ENCODE measurements at places on chromosomes 7 and 10. TPM values are rescaled to one million over a fixed set of nuclear protein-coding genes. Genes with fewer than 3 reads are reported as not detected.

The ZNF804B gene
- total RNA-seq = not detected

DNA sequence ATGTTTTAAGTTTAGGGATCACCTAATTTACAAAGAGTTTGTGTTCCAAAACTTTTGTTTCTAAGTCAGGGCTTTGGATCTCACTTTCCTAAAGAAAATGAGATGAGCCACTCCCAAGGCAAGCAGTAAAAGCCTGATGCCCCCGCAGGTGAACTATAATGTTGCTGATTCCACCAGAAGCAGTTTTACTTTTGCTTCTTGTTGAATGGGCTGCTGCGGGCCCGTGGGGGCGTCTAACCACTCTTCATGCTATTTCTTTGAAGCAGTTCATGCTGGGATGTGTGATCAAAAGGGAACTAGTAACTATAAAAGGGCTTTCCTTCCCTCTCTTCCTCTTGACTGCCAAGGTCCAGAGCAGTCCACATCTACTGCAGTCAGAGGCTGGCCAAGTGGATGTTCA lies 118.7 kb upstream of the NEBL start:
- no peak for DNase-seq

The MOGAT3 gene
- not detected for total RNA-seq

GRCh38 chr7:132023466-132023865 lies 467.0 kb upstream of the PODXL start:
- no peak for DNase-seq

The RAPGEF5 gene
- total RNA-seq = 0.28 TPM

DNA sequence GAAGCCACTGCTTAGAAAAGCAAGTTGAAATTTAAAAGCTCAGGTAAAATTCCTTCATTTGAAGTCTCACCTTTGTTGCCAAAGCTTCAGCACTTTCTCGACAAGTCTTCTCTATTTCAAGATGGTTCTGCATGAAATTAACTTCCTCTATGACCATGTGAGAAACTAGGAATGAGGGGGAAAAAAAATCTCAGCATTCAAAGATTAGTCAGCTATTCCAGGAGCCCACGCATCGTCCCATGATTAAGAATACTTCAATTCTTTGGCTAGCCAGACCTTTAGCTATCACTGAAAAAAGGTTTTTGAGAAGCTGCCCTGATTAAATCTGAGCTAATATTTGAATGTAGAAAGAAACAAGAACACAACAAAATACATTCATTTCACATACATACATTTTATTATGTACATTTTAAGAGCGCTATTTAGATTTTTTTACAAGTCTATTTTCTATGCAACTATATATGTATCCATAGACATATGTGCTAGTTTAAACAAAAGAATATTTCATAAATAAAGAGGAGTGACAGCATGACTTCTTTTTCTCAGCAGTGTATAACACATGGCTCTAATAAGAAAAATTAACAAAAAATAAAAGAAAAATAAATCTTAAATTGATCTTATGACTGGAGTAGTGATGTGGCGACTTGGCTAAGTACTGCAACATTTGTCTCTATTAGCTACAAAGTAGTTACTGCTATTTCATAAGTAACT lies 44.8 kb downstream of the SHTN1 start:
- DNase-seq = peak; percentile 49

DNA sequence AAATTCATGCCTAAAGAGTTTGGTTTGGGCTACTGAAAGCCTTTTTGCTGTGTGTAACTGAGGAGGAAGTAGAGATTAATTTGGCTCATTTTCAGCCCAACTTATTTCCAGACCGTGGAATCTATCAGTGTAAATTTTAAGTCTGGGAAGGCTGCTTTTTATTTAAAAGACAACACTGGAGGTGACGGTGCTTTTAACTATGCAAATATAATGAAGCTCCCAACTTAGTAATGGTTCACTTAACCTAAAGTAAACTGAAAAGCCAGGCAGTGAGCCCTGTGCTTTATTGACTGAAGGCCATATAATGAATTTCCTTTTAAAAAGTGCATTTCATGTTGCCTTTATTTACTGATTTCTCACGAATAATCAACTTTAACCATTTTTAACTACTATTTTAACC lies 127.2 kb downstream of the NPY start:
- DNase-seq = no peak

GRCh38 chr10:123154711-123155505 lies 706 bp downstream of the BUB3 start:
- peak; percentile 40 for DNase-seq

DNA sequence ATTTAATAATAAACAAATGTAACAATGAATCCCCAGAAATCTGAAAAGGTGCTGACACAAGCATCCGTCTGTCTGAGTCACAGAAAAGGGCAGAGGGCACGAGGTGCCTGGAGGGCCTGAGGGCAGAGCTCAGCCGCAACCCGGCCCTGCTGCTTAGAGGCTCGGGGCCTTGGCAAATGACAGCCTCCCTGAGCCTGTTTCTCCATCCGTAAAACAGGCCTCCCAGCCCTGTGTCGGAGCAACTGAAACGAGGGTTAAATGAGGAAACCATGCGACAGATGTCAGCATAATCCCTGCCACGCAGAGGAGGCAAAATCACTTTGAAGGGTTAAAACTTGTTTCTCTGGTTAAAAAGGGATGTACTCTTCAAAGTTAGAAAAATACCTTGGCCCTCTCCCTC lies 24.9 kb downstream of the NUDT1 start:
- DNase-seq = peak; percentile 62

The MARCHF5 gene
- 20.8 TPM for total RNA-seq

GRCh38 chr10:88467835-88468485 lies 115.2 kb downstream of the RNLS start:
- DNase-seq = peak; percentile 12

GRCh38 chr7:39091774-39092173 lies 114.1 kb downstream of the POU6F2 start:
- no peak for DNase-seq

The TACC2 gene
- 2.9 TPM for total RNA-seq

GRCh38 chr7:141118767-141119166 lies 44.9 kb downstream of the TMEM178B start:
- DNase-seq = no peak

GRCh38 chr7:54426406-54426805 lies 115.8 kb upstream of the VSTM2A start:
- no peak for DNase-seq

The TMEM213 gene
- total RNA-seq = not detected

The EBLN1 gene
- not detected for total RNA-seq

DNA sequence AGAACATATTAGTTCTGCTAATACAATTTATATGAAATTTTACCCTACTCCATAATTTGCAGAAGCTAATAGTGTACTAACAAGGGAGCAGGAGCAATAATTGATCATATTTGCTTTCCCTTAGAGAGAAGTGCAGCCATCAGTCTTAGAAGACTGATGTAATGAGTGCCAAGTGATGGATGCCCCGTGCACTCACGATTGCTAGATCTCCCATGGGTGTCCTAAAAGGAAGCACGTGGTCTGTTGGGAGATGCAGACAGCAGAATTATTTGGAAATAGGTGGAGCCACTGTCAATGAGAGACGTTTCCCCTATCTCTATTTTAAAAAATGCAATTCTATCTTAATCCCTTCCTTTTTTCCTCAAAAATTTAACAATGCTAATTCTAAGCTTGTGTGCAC lies 772.2 kb upstream of the C7orf33 start:
- no peak for DNase-seq
